Regular cardiac myocyte (primary cell): ENCODE measurements at places on chromosomes 3 and 15. TPM values are rescaled to one million over a fixed set of nuclear protein-coding genes. Genes with fewer than 3 reads are reported as not detected.

The C3orf20 gene
- total RNA-seq = under 0.01 TPM in 1 of 2 replicates, not detected in the other

The EDEM1 gene
- 18.3 and 49.3 TPM in 2 replicates for total RNA-seq

The FGD5 gene
- 0.58 and 0.85 TPM in 2 replicates for total RNA-seq

The CYP8B1 gene
- total RNA-seq = not detected in 2 replicates
